ENCODE measurements at places on chromosomes 1 and 21.

- no peak for DNase-seq
Observed at GRCh38 chr1:95534985-95535384, 301.0 kb downstream of the RWDD3 start.

DNA sequence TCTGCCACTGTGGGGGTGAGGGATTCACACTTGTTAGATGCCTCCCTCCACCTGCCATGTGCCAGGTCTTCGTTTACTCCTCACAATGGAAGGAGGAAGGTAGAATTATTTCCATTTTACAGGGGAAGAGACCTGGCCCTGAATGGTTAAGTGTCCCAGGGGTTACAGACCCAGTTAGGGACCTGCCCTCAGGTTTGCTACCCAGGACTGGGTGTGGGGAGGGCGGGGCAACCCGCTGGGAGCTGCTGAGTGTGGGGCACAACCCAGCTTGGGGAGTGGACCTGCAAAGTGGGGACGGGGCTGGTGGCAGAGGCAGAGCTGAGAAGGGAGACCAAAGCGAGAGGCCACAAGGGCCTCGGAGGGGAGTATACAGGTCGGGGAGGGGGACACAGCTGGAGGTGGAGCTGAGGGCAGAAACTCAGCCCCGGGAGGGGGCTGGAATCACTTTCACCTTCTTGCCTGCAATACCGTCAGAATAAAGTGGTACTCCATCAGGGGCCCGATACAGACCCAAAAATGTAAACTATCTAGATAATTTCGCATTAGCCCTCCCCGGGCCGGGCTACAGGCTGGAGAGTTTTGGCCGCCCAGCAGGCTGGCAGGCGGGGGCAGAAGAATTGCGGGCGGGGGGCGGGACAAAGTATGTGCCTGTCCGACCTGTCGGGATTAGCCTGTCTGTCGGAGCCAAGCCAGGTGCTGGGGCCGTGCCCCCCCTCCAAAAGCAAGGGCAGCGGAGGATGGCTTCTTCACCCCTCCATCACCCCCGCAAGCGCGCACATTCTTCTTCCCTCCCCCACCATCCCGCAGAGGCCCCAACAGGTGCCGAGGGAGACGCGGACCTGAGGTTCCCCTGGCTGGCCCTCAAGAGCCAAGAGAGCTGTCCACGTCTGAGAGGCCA is 1.4 kb downstream of the RSPO1 start:
- DNase-seq, result no peak

DNA sequence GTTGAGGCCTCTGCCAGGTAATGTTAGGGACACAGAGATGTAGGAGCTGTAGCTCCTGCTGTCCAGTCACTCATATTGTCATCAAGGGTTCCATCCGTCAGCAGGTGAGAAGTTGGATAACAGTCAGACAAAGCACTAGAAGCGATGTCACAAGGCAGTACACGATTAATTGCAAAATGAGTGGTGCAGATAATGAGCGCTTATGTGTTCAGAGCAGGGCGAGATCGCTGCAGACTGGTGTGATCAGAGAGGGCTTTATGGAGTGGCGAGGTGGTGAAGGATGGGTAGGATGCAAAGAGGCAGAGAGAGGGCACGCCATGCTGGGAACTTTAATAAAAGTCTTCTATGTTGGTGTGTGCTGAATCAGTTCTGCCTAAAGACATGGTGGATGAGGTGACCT is 8.8 kb downstream of the TMCC2 start:
- DNase-seq, result no peak

DNA sequence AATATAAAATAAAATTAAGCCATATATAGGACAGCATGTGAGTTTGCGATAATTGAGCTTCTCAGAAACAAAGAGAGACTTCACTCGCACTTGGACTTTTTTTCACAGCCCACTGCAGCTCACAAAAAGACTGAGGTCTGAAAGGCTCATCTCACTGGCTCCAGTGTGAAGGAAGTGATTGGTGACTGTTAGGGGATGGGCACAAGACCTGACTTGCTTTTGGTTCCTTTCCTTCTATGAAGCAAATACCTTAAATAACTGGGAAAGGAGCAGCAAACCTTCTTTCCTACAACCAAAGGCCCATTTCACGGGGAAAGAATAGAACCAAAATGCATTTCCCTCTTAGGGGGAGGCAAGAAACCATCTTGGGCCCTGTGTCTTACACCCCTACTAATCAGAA is 13.1 kb upstream of the TTLL7 start:
- DNase-seq, result no peak

GRCh38 chr21:45990741-45991605 is 9.4 kb downstream of the COL6A1 start:
- DNase-seq, result no peak

GRCh38 chr21:44363278-44363677 is 9.9 kb downstream of the TRPM2 start:
- DNase-seq, result no peak

- DNase-seq, result no peak
Observed at GRCh38 chr1:165434281-165434680, 10.6 kb downstream of the RXRG start.

DNA sequence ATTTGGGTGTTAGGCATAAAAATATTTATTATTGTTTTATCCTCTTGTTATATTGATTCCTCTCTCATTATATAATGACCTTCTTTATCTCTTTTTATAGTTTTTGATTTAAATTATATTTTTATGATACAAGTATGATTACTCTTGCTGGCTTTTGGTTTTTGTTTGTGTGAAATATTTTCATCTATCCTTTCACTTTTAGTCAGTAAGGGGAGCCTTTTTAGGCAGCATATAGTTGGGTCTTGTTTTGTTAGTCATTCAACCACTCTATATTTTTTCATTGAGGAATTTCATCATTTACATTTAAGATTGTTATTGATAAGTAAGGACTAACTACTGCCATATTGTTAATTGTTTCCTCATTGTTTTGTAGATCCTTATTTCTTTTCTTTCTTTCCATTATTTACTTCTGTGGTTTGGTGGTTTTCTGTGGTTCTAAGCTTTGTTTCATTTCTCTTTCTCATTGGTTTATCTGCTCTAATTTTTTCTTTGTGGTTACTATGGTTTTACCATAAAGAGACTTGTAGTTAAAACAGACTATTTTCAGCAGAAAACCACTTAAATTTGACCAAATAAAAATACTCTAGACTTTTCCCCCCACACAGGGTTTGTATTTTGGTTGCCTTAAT is 593.1 kb downstream of the NUF2 start:
- DNase-seq, result no peak

DNA sequence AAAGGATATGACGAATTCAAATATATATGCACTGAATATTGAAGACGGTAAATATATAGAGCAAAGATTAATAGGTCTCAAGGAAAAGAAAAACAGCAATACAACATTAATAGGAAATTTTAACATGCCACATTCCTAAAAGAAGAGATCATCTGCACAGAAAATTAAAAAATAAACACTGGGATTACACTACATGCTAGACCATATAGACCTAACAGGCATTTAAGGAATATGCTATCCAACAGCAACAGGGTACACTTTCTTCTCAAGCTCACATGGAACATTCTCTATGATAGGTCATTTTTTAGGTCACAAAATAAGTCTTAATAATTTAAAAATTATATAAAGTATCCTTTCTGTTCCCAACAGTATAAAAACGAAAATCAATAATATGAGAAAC is 1038.3 kb downstream of the KCNT2 start:
- DNase-seq, result no peak

DNA sequence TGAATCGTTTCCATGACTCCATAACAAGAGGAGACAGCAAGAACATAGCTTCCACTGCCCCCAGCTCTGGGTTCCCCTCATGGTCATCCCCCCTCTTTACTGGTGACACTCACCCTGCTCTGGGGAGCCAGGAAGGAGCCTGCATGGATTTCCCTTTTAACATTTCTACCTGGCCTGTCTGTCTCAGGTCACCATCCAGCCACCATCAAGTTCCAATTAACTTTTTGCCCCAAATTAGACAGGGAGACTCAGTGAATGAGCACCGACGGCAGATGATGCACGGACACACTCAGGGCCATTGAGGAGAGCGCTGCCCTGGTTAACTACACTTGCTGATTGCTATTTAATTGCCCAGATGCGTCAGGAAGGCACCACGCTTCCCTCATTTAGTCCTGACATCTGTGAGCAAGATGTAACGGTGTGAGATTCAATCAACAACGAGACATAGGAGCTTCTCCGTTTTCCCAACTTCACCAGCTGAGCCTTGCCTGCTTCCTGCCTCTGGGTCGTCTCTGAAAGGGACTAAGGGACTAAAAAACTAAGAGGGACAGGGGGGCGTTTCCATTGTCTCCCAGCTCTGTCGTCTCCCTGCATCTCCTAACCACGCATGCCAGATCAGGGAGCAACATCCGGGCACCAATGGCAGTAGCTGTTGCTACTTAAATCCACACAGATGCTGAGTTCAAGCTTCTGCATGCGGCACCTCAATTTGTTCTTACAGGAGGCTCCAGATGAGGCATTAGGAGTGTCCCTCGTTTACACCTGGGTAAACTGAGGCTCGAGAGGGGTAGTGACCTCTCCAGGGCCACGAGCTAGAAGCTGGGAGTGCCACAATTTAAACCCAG is 426.7 kb downstream of the NPHP4 start:
- no peak for DNase-seq

DNA sequence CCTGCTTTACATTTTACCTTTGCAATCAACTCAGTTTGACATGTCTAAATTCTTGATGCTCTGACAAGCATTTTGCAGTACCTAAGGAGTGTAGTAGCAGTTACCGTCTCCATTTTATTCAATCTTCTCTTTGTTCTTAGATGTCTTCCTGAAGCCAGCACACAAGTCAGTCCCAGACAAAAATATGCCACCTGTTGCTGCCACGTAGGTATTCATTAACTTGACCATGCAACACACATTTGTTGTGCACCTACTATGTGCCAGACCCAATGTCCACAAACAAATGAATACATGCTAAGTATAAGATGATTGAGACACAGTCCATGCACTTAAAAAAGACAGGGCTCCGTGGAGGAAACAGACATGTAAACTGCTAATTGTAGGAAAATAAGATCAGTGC is 81.5 kb upstream of the NGF start:
- DNase-seq, result no peak

- no peak for DNase-seq
Observed at GRCh38 chr1:226596531-226597165, 48.1 kb downstream of the STUM start.

GRCh38 chr1:222931023-222931422 is 116.2 kb downstream of the DISP1 start:
- no peak for DNase-seq

- no peak for DNase-seq
Observed at GRCh38 chr21:37380349-37381323, 14.1 kb downstream of the DYRK1A start.

DNA sequence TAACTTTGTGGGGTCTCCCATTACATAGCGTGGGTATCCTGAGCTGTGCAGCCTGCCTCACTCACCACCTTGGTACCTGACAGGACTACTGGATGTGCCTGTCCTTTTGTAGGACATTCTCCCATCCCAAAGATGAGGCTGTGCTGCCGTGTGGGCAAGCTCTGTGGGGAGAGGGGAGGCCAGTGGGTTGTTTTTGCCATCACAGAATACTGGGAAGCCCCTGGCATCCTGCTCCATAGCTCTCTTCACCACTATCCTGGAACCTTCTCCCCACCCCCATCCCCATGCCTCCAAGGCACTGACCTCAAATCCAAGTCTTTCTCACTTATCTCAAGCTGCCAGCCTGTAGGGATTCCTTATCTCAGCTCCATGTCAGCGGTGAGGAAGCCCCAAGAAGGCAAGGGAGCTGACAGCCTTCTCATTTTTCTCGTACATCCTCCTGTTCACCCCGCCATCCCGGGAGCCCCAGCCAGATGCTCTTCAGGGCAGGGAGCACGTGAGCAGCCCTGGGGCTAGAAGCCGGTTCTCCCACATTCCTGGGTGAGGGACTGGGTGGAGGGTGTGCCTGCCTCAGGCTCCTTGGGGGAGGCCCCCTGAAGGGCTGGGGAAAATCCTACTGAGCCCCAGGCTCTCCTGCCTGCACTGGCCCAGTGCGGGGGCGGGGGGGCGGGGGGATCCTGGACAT is 2.4 kb upstream of the ELF3 start:
- no peak for DNase-seq

- DNase-seq, result no peak
Observed at GRCh38 chr1:205214756-205215155, 3.3 kb upstream of the DSTYK start.

DNA sequence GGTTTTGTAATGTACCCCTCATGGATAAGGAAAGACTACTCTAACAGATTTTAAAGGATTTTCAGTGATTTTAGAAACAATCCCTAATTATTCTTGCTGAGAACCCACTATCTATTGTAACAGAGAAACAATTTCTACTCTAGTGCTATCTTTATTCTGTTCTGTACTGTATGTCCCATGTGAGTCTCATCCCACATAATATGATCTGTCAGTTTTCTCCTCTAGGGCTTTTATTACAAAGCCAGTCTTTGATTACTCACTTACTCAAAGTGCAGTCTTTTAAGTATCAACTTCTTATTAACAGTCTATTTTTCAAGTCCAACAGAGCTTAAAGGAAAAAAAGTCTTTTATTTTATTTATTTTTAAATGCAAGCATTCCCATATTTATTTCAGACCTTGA is 54.8 kb downstream of the CTH start:
- no peak for DNase-seq

DNA sequence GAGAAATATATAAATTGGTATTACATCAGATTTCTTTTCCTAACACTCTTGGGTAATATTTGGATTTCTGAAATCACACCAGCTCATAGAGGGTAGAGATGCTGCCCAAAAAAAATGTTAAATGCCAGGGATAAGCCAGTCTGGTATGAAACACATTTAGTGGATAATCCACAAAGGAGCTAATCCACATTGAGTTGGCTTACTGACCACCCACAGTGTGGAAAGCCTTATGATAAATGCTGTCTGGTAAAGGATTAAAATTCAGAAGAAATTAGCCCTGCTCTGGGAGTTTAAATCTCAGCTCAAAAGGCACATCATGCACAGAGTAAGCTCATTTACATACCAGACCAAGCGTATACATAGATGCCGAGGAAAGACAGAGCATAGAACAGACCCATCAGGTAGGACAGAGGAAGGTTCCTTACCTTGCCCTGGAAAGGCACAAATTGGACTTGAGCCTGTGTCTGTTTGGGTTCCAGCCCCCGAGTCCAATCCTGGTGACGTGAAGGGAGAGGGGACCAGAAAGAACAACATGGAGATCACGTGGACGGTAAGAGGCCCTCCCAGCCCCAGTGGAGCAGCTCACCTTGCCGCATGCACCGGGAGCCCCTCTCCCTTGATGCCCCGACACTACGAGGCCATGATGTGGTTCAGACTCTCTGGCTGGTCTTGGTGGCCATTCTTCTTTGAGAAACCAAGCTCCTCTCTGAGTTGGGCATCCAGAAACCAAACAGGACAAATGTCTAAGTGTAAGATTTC is 62.9 kb upstream of the CNTN2 start:
- no peak for DNase-seq

GRCh38 chr1:77313491-77313890 is 31.7 kb downstream of the AK5 start:
- no peak for DNase-seq

GRCh38 chr1:234899041-234899729 is 229.5 kb downstream of the TOMM20 start:
- DNase-seq, result no peak

GRCh38 chr1:68675336-68675735 is 178.5 kb upstream of the DEPDC1 start:
- no peak for DNase-seq

- no peak for DNase-seq
Observed at GRCh38 chr1:10615332-10615731, 140.6 kb downstream of the PEX14 start.

Data from effector memory CD4-positive, alpha-beta T cell (primary cell).